Fibroblast of skin of back (primary cell): ENCODE measurements at places on chromosomes 7 and 10.

DNA sequence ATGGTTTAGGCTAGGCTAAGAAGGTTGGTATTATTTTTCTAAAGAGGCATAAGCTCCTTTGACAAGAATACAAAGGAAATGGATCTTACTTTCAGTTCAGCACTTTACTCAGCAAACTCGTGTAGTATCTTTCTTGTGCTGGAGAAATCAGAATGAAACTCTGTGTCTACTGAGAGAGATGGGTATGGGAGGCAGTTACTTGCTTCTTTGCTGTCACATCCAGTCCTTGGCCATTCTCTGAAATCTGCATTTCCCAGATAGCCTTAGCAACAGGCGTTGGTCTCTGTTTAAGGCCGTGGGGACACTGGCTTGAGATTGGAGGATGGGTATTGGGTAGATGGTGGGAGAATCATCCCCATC is 180.5 kb downstream of the NRP1 start:
- no peak for DNase-seq

DNA sequence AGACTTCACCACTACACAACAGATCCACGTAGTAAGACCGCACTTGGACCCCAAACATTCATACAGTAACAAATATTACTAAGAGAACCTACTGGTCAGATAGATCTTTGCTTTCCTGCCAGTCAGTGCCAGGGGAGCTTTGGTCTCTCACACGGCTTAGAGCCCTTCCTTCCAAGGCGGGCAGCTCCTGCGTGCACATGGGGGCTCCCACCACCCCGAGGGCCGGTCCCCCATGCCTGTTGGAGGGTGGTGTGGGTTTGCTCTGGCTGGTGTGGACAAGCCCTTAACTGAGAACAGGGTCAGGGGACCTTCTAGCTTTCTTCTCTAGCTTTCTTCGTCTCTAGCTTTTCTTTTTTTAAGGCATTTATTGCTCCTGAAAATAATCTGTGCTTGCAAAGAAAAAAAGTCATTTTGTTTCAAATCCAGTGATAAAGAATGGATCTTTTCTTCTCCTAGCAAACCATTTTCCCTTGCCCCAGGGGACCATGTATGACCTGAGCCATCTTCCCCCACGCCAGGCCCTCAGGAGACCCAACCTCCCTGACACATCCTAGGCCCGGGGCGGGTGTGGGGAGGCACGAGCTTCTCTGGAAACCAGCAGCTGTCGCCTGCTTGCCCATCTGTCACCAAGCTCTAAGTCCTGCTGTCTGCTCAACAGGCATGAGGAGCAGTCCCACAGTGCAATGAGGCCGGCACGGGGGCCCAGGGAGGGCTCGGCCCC is 591.1 kb downstream of the PTPRN2 start:
- DNase-seq, result no peak

DNA sequence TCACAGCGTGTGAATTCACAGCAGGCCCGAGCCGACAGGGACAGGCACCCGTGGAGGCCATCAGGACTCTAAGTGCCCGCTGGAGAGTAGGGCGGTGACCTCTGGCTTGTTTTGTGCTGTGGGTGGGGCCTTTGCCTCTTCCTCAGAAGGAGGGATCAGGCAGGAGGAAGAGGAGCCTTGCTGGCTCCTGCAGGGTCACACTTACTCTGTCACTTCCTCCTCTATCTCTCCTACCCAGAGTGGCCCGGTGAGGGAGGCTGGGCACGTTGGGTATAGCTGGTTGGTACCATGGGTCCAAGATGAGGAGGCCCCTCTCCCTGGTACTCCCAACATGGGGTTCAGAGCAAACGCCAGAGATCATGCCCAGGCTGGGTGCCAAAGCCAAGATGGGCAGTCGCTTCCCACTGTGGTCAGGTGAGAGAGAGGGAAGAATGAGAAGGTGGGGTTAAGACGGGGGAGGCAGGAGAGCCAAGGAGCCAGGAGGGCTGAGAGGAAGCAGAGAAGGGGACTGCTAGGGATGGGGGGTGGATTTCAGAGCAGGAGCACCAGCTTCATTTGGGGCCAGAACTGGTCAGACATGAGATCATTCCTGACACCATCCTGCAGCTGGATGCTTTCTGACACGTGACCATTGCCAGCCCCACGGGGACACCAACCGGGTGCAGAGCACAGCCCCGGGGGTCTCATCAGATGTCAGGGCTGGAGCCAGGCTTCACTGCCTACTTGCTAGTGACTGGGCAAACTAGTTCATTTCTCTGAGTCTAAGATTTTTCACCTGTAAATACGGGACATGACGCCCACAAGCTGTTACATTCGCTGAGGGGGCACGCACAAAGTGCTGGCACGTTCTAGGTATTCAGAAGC is 54.8 kb upstream of the CACUL1 start:
- DNase-seq, result no peak

- DNase-seq, result no peak
Measured at GRCh38 chr7:150479023-150479716, 28.7 kb downstream of the GIMAP8 start.

GRCh38 chr7:55129541-55130394 is 111.0 kb downstream of the EGFR start:
- DNase-seq, result peak; percentile 77

- DNase-seq, result no peak
Measured at GRCh38 chr10:95790982-95791381, 35.0 kb downstream of the ENTPD1 start.

- no peak for DNase-seq
Measured at GRCh38 chr7:24297362-24297761, 13.4 kb downstream of the NPY start.

GRCh38 chr10:114181971-114182370 is 2.8 kb downstream of the TDRD1 start:
- DNase-seq, result no peak

- no peak for DNase-seq
Measured at GRCh38 chr10:59904426-59905065, 1.8 kb downstream of the CCDC6 start.

DNA sequence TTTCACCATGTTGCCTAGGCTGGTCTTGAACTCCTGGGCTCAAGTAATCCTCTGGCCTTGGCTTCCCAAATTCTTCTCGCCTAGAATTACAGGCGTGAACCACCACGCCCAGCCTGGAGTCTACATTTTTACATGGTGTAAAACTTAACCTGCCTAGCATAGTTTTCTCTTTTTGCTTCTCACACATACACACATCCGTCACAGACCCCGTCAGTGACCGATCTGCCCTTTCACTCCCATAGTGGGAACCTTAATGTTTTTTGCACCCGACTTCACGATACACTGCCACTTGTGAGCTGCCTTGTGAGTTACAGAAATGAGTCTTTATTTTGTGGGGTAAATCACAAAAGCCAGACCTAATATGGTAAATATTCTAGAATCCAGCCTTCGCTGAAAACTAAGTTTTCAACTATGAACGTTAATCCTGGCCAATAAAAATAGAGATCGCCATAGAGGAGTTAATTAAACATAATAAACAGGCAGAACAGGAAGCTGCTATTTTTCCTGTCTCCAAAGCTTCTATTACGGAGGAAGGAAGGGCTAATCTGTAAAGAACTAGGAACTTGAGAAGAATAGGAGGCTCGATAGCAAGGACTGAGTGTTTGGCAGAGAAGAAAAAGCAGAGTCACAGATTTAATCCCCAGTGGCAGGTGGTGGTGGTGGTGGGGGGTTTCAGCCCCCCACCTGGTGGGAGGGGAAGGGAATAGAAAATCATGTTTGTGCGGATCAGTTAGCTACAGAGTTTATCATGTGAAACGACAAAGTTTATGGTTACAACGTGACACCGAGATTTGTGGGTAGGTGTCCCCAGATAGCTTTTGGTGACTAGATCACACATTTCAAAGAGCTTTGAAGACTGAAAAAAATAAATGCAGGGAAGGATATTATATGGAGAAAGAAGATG is 14.7 kb upstream of the FAM171A1 start:
- DNase-seq, result no peak

- peak; percentile 37 for DNase-seq
Measured at GRCh38 chr10:51030480-51030879, 43.8 kb upstream of the PRKG1 start.

- no peak for DNase-seq
Measured at GRCh38 chr7:55054758-55055157, 35.9 kb downstream of the EGFR start.

GRCh38 chr7:157436763-157437480 is 100.1 kb downstream of the DNAJB6 start:
- DNase-seq, result peak; percentile 30

DNA sequence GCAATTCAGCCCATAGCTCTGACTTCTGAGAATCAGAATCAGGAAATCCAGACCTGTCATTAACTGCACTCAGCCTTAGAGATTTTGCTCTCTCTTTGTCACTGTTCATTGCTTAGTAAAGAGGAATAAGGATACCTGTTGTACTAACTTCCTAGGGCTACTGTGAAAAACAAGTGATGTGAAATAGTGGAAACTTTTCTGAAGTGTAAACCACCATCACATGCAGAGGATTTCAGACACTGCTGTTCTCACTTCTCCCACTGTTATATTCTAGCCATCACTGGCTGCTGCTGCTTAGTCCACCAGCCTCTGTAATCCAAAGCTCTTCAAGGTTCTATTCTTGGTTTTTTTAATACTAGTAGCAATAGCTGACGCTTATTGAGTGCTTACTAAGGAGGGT is 129.6 kb upstream of the CCDC6 start:
- DNase-seq, result no peak

GRCh38 chr10:80530251-80530650 is 7.5 kb upstream of the SH2D4B start:
- peak; percentile 19 for DNase-seq

DNA sequence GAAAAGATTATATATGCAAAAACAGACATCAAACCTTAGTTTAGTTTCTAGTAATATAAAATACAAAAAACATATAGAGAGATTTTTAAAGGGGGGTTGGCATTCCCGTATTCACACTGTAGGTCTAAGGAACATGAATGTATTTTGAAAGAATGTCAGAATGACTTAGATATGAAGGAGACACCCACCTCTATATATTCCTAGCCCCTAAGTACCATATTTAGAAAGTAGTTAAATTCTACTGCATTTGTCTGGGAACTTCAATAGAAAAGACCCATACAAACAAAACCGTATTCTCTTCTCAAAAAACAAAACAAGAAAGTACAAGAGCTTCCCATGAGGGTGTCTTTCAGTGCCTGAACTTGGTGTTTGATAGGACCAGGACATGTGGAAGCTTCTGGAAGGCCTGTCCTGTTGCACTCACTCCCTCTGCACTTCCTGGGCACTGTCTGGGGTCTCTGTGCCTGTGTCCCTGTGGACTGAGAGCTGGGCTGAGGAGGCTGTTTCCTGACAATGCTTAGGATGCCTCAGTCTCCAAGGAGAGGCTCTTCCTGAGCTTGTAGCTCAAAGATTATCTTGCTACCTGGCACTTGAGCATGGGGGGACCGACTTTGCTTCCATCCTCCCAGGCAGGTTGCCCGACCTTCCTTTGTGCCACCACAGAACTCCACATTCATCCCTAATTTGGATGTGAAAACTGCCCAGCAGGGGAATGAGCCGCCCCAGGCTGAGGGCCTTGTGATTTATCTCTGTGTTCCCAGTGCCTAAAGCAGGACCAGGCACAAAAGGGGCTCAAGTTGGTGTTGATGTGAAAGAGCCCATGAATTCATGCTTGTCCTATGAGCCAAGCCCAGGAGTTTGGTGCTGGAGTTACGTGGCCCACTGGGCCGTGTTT is 44.4 kb upstream of the KLF6 start:
- DNase-seq, result peak; percentile 27

DNA sequence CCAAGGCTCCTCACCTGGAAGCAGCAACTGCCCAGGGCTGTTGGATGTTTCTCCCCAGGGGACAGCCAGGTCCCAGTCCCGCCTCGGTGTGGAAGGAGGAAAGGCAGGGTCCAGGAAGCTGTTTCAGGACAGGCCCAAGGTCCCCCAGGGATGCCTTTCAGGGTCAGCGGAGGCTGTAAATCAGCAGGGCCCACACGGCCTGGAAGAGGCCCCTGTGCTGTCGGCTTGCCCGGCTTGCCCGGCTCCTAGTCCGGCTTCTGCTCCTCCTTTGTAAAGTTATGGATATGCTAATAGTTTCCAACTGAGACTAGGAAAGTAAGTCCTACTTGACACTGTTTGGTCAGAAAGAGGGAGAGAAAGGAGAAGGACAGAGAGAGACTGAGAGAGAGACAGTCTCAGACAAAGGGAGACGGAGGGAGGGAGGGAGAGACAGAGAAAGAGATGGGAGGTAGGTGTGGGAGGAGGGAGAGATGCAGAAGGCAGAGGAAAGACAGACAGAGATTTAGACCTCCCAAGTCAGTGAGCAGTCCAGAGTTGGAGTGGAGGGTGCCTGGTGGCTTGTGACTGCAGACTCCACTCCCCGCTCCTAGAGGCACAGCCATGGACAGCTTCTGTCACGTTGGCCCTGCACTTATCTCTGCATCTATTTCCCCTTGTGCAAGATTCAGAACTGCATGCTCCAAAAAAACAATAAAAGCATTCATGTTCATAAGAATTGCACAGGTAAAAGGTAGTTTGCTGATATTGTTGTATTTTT is 10.5 kb downstream of the IKZF1 start:
- DNase-seq, result no peak

DNA sequence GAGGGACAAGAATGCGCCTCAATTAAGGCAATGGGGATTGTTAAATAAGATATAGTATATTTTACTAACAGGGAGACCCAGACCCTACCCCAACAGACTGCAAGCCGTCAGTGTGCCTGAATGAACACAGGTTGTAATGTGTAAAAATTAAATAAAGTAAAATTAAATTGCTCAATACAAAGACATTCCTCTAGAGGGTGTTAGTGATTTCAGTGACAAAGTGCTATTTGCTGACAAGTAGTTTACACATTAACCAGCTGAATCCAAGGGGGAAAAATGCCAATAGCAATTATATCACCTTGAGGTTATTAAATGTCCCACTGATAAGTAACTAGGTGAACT is 110.5 kb downstream of the EBF3 start:
- DNase-seq, result peak; percentile 12

DNA sequence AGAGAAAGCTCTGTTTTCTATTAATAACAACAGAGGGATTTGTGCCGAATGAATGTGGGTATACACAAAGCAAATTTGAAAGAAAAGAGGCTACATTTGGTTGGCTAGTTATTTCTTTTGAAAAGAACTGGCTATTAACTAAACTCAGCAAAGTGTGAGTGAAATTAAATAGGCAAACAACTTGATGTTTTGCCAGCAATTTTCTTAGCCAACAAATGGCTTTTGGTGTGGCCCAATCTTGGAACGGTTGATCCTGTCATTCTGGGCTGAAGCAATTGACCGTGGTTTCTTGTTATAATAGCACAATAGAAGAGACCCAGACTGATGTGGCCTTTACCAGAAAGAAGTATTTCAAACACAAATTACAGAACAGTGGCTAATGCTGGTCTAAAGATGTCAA is 898.6 kb downstream of the KCNMA1 start:
- DNase-seq, result no peak
